T-cell (primary cell): ENCODE measurements at places on chromosomes 11 and 22. TPM values are rescaled to one million over a fixed set of nuclear protein-coding genes. Genes with fewer than 3 reads are reported as not detected.
A peak's percentile ranks its signal among the peaks of the same experiment; 100 is the strongest.

GRCh38 chr11:72752088-72752914, at the start of gene ARAP1:
Gene ARAP1 (minus strand): TSS chr11:72752408. CDS start chr11:72727128, 25,280 bp downstream.
- DNase-seq, result peak; percentile 77

- no peak for DNase-seq
Measured at GRCh38 chr11:57512646-57513451, 2.7 kb downstream of the SLC43A1 start.

DNA sequence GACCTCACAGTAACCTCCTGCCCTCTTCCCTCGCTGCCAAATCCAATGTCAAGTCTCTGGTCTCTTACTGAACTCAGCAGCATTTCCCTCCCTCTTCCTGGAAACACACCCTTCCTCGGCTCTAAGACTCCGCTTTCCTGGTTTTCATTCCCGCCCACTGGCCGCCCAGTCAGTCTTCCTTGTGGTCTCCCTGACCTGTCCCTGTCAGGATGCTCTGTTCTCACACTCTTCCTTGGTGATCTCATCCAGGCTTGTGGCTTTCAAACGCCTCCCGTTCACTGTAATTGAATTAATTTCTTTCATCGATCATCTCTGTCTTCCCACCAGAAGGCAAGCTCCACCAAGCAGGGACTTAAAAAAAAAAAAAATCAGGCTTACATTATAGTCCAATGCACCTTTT, 33.5 kb downstream of the MYO18B start:
- no peak for DNase-seq

DNA sequence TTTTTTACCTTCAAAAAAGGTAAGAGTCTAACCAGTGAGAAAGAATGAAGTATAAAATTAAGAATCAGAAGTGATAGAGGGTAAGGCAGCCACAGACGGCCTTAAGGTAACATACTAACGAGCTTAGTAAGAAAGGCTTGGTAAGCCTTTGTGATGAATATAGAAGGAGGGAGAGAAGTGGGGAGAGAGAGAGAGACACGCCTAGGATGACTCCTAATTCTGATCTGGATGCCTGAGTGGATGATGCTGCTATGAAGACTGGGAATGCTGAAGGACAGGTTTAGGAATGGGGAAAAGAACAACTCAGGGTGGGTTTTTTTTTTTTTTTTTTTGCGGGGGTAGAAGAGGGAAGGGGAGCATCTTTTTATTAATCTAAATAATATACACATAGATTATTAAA, 4.8 kb downstream of the FBXO3 start:
- no peak for DNase-seq

GRCh38 chr11:94658386-94658785, 91.2 kb downstream of the PIWIL4 start:
- no peak for DNase-seq

GRCh38 chr22:34805771-34806170, 260.2 kb upstream of the ISX start:
- DNase-seq, result no peak

GRCh38 chr11:25628030-25628429, 703.9 kb upstream of the ANO3 start:
- DNase-seq, result no peak

DNA sequence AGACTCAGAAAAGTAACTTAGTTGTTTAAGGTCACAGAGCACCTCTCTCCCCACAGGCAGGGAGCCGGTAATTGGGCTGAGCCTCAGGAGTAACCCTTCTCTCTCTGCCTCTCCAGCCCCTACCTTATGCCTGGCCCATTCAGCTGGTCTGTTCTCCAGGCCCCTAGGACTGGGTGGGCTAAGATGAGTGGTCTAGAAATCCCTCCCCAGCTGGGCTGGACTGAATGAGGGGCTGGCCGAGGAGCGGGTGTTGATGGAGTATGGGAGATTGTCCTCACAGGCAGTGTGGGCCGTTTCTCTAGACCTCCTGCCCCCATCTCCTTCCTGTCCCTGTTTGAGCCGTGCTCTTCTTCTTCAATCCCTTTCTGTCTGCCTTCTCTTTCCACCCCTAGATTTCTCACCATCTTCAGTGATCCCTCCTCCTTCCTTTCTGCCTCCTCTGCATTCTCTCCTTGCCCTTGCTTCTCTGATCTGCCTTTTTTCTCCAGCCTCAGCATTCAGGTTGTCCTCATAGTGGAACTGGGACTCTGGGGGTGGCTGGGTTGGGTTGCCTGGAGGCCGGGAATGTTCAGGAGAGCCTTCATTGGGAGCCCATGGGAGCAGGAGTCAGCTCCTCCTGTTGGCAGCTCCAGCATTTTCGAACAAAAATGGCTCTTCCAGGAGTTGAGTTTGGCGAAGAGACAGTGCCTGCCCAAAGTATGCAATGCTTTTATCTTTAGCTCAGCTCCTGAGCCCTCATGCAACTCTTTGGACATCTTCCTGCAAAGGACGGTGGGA, 7.6 kb downstream of the ST3GAL4 start:
- DNase-seq, result no peak

DNA sequence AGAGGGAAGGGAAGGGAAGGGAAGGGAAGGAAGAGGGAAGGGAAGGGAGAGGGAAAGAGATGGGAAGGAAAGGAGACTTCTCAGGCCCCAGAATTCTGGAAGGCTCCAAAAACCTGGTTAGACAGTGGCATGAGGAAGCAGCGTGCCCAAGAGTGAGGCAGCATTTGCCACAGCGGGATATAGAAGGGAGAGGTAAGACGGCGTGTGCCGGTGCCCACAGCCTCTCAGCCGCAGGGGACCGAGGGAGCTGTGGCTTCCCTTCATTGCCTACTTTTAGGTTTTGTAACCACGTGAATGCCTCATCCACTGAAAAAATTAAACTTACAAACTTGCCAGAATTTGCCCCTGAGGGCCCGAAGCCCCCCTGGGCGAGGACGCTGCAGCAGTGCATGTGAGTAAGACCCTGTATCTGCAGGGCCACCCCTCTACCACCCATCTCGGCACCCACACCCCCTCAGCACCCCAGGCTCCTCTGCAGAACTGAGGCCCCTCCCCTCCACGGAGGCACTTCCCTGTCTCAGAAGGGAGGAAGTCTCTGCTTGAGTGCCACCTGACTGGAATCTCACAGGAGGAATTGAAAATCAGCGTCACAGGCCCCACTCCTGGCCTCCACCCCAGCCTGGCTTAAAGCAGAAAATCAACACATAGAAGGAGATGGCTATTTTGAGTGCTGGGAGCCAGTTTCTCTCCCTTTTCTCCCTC, 58.1 kb downstream of the LINC01488 start:
- no peak for DNase-seq

DNA sequence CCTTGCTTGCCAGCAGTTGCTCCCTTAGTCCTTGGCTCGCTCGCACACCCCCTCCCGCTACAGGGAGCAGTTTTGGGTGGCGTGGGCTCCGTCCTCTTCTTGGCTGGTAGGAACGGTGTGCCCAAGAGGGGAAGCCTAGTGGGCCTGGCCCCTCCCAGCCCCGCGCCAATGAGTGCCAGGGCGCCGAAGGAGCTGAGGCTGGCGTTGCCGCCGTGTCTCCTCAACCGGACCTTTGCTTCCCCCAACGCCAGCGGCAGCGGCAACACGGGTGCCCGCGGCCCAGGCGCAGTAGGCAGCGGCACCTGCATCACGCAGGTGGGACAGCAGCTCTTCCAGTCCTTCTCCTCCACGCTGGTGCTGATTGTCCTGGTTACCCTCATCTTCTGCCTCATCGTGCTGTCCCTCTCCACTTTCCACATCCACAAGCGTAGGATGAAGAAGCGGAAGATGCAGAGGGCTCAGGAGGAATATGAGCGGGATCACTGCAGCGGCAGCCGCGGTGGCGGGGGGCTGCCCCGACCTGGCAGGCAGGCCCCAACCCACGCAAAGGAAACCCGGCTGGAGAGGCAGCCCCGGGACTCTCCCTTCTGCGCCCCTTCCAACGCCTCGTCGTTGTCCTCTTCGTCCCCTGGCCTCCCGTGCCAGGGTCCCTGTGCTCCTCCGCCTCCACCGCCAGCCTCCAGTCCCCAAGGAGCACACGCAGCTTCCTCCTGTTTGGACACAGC, 1.6 kb downstream of the C11orf87 start:
- no peak for DNase-seq

GRCh38 chr11:9158898-9159391, 67.5 kb upstream of the SCUBE2 start:
- no peak for DNase-seq

DNA sequence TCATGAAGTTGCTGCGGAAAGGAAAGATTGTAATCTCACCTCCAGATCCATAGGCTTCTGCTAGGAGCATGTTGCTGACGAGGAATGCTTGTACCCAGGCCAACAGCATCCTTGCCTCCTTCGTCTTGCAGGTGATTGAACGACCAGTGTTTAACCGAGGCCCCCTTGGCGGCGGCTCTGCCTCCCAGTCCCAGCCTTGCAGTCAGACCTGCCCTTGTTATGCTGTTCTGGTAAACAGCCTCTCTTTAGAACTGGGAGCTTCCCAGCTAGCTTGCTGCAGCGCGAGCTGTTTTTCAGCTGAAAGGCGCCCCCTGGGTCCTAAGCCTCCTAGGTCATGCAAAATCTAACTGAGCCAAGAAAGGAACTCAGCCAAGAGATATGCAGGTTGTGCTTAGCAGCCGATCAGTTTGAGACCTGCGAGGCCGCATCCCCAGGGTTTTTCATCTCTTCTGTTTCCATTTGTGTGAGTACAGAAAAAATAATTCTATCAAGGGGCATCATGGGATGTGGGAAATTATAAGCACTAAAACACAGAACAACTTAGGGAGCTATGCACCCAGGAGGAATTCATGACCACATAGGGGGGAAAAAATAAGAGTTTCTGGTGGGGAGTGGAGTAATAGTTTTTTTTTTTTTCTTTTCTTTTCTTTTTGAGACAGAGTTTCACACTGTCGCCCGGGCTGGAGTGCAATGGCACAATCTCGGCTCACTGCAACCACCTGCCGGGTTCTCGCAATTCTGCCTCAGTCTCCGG, at the start of gene PIK3IP1:
Gene PIK3IP1 (minus strand): TSS at position 253 of the 754 bp plus-strand sequence. CDS start 144 bp downstream, at position 109.
- peak; percentile 87 for DNase-seq

DNA sequence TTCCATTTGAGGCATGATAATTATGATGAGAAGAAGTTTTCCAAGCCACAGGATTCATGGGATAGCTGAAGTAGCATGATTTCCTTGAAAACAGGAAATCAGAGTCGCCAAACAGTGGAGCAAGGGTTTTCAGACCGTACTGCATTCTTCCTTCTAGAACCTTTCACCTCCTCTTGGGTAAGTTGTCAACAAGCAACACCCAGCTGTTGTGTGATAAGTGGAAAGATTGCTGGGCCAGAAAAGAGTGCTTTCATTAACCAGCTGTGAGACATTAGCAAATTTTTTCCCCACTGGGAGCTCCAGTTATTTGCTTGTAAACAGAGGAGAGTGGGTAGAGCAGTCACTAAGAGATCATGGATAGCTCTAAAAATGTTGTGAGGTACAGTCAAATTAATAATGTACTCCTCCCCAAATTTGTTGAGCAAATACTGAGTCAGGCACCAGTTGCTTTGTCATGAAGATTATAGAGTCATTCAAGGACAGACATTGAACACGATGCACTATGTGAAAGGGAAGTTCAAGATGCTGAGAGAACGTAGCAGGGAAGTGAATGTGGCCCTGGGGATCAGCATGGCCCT, 11.7 kb upstream of the MPEG1 start:
- DNase-seq, result no peak

DNA sequence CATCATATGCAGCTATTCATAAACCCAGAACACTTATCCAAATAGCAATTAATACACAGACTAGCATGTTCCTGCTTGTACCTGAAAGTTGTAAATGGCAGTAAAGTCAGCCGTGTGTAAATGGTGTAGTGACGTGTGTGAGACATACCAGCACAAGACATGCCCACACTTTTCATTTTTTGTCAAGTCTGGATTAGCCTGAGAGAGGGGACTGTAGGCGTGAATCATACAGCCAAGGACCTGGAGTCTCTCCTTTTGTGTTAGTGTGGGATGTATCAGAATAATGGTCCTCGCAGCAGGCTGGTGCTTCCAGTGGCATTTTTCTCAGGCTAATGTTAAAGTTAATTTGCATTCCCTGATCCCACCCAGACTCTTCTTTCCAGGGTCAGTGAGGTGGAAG, 116.8 kb upstream of the BMAL1 start:
- no peak for DNase-seq

GRCh38 chr11:11220786-11221185, 132.3 kb downstream of the CSNK2A3 start:
- no peak for DNase-seq

DNA sequence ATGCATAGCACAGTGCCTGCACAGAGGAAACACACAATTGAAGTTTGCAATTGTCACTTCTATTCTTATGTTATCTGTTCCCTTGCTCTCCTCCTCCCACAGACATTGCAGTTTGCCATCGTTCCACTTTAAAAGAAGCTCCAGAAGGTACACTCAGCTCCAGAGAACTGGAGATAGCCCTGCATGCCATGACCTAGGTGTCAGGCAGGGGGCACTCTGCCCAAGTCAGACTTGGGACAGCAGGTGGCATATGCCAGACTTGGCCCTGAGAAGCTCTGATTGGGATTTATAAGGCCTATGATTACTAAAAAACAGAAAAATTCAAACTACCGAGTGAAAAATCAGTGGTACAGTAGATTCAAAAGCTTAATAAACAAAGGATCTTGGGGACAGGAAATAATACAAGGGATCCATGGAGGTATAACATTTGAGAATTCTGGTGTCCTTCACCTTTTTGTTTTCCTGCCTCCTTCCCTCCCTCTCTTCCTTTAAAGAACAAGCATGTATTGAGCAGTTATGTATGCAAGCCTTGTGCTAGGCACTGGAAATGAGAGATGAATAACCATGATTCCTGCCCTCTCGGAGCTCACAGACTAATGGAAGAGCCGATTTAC, 40.0 kb downstream of the TENM4 start:
- no peak for DNase-seq

DNA sequence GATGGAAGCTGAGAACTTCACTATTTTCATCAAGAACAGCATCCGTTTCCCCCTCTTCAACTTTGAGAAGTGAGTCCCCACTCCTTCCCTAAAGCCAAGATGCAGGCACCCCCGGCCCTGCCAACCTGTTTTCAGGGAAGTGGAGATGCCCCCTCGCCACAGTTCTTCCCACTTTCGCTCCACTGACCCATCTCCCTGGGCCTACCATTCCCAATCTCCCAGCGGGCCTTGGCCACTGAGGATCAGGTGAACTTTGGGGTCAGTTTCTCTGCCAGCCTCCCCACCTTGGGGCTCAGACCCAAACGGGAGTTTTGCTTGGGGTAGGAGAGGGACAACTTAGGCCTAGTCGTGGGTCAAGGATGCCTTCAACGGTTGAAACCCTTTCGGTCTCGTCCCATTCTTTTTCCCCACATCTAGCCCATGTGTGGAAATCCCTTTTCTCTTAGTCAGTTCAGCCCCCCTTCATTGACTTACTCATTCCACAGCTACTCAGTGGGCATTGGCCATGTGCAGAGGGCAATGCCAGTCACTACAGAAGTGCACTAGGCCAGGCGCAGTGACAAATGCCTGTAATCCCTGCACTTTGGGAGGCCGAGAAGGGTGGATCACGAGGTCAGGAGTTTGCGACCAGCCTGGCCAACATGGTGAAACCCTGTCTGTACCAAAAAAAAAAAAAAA, 10.6 kb downstream of the P2RX3 start:
- no peak for DNase-seq

GRCh38 chr22:30390974-30391691, 3.9 kb upstream of the RNF215 start:
- peak; percentile 63 for DNase-seq

Gene MCAM
- 9.0 TPM for total RNA-seq

Gene MS4A12
- total RNA-seq, result not detected

Gene APOA1
- 4.8 TPM for total RNA-seq

Gene HOATZ
- not detected for total RNA-seq

Gene TSSK2
- not detected for total RNA-seq
